NCI-H748 treated with DMSO at 0.1 percent for 48 hours (cell line): ENCODE measurements at places on chromosomes 1 and 21.

GRCh38 chr1:159889821-159890252 lies 10.1 kb downstream of the CFAP45 start:
- DNase-seq, result no peak

DNA sequence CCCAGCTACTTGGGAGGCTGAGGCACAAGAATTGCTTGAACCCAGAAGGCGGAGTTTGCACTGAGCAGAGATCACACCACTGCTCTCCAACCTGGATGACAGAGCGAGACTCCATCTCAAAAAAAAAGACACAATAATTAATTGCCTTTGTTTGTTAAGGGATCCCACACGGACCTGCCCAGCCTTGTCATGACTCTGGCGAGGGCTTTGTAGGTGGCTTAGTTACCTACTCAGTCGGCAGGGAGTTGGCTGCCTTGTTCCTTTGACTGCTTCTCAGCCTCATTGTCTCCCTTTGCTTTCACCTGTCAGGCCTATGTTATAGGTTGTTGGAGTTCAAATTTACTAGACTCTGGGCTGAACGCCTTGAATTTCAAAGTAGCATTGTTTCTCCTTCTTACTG lies 82.0 kb downstream of the UBE4B start:
- no peak for DNase-seq

GRCh38 chr1:9649769-9650168 lies 1.8 kb upstream of the PIK3CD start:
- no peak for DNase-seq

- no peak for DNase-seq
These were observed 170.4 kb downstream of the CLIC6 start for GRCh38 chr21:34838956-34839820.

DNA sequence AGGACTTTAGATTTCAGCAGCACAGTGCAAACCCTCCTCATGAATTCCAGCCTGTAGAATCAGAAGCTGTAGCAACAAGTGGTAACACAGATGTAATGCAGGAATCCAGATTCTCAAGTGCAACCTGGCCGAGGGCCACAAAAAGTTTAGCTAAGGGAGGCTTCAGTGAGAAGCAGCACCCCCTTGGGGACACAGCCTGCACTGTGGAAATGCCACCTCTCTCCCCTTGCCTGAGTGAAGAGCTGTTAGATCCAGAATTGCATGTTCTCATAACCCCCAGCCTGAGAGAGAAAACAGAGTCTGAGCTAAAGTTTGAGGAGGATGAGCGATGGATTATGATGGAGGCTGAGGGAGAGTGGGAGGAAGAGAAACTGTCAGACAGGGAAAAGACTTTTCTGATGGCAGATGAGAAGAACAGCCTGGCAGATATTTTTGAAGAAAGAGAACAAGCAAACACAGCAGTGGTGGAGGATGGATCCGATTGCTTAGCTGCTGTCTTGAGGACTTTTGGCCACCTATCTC lies 80.5 kb upstream of the BMP8A start:
- DNase-seq, result peak; percentile 84

DNA sequence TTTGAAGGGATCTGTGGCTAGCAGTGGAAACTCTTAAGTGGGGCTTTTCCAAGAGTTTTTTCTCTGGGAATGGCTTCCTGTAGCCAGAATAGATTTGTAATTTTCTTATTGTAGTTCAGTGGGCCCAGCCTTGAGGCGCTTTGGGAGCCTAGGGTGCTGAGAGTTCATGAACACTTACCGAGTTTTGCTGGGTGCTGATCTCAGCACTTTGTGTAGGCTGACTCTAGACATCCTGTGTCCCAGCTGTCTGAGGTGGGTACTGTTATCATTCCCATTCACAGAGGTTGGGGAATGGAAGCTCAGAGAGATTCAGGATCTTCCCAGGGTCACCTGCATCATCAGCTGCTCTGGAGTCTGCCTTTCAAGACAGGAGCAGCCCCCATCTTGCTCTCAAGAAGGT lies 7.0 kb downstream of the PPFIA4 start:
- no peak for DNase-seq

DNA sequence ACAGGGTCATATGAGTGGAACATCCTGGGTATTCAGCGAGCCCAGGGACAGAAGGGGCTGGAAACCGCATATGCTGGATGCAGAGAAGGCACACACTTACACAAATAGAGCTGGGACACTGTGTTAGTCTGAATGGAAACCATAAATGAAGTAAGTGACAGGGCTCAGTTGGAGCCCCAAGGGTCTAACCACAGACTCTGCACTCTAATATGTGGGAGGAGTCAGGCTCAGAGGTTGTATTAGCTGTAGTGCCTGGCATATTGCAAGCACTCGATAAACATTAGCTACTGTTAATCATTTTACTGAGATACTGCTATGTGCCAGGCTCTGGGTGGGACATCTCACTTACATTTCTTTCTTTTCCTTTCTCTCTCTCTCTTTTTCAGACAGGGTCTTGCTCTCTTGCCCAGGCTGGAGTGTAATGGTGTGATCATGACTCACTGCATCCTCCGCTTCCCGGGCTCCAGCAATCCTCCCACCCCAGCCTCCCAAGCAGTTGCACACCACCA lies 6.5 kb upstream of the OLIG1 start:
- DNase-seq, result no peak

DNA sequence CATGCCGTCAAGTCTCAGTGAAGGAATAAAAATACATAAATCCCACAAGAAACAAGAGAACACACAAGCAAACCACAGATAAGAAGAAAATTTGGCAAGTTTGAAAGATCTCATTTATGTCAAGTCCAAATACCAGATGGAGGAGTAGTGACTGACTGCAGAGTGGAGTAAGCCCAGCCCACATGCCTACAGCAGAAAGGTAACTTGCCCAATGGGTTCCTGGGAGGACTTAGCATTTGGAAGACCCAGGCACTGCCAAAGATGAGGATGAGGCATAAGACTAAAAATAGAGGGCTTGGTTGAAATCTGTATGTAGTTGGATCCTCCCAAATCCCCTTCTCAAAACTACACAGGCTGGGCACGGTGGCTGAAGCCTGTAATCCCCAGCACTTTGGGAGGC lies 70.8 kb downstream of the ZNF648 start:
- no peak for DNase-seq

DNA sequence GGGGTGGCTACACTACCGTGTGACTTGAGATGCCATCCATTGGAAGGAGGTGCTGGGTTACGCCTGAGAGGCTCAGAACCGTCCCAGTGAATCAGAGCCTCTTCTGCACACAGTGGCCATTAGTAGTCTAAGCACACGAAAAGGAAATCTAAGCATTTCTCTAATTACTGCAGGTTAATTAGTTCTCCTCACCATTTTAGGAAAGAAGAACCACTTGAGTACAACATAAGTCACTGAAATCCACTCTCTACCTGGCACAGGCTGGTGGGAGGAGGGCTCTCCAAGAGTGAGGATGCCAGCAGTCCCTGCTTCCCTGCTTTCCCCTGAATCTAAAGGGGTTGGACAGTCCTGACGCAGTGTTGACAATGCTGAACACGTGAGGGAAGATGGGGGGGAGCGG lies 606.3 kb downstream of the NPHP4 start:
- no peak for DNase-seq

GRCh38 chr1:1361982-1362423 lies 3.6 kb upstream of the MXRA8 start:
- no peak for DNase-seq

- peak; percentile 20 for DNase-seq
These were observed 52.5 kb downstream of the RWDD3 start for GRCh38 chr1:95286479-95286878.

- peak; percentile 32 for DNase-seq
These were observed 746 bp downstream of the AK4 start for GRCh38 chr1:65148548-65149350.

DNA sequence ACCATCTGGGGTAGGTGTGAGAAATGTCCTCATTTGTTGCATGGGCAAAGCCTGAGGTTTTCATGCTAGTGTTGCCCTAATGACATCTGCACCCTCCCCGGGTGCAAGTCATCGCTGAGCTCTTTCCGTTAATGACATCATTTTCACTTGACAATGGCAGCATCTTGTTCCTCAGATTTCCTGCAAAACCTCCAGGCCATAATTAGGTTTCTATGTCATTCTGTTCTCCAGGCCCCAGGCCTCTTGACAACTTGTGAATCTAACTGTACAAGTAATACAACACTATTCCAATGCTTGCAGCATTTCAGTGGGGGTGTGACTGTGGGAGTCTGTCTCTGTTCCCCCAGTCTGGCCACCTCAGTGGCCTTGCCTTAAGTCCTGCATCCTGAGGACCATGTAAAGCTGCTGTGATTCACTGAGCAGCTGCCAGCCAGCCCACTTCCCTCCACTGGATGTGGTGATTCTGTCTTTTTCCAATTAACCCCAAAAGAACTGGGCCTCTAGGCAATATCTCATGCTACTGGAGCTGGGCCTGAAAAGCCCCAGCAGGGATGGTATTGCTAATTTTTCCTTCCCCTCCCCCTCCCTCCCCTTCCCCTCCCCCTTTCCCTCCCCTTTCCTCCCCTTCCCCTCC lies 22.8 kb downstream of the RAB7B start:
- DNase-seq, result no peak

DNA sequence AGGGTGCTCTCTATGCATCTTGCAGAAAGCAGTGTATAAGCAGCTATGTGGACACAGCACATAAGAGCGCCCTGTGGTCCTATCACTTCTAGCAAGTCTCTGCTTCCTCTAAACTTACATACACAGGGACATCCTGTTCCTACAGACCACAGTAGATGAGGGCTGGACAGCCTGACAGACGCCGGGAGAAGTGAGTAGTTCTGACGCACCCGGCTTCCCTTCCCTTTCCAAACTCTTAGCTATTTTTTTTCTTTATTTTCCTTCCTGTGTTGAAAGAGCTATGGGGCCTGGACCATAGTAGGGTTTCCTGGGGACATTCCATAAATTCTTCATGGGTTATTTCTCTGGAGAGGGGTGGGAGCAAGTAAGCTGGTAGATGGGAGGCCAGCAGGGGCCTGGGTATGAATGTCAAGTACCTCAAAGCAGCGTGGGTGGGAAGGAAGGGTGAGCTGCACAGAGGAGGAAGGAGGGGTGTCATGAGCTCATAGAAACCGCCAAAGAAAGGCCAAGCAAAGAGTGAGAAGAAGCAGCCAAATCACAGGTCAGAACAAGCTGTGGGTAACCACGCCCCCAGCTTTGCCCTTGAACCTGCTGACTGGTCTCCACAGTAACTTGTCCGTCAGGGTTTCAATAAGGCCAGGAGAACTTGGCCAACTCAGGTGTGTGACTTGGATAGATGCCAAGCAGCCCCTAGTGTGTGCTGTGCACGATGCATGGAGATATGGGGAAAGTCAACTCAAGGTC lies 36.6 kb downstream of the PLXNA2 start:
- peak; percentile 29 for DNase-seq

DNA sequence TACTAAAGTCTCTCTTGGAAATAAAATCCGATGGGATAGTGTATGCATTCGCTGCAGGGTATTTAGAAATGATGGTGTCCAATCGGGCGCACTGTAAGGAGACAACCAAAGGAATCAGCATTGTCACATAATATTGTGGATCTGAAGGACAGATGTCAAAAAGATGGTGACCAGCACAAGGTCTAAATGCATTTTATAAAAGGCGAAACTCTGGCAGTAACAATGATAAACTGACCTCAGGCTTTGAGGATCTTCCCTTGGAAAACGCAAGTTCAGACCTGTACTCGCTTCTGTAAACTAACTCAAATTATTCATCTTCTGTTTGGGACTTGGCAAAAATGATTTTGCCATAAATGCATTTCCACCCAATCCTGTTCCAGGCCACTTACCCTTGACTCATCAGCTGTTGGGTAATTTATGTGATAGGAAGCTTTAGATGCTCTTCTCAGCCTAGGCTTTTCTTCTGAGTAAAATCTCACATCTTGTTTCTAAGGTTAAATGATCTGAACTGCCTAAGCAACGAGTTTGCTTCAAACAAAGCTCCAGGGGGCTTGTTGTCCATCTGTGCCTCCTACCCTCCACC lies 33.8 kb downstream of the STPG1 start:
- no peak for DNase-seq

DNA sequence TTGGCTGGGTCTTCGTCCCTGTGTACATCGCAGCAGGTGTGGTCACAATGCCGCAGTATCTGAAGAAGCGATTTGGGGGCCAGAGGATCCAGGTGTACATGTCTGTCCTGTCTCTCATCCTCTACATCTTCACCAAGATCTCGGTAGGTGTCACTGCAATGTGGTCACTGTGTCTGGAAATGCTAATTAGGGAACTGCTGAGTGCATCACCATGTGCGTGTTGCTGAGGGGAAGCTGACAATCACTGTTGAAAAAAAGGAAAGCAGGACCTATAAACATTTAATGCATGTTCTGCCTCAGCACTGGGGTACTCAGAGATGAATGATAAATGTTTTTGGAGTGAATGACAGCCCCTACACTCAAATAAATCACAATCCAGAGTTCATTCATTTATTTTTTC lies 6.8 kb downstream of the SLC5A9 start:
- no peak for DNase-seq

DNA sequence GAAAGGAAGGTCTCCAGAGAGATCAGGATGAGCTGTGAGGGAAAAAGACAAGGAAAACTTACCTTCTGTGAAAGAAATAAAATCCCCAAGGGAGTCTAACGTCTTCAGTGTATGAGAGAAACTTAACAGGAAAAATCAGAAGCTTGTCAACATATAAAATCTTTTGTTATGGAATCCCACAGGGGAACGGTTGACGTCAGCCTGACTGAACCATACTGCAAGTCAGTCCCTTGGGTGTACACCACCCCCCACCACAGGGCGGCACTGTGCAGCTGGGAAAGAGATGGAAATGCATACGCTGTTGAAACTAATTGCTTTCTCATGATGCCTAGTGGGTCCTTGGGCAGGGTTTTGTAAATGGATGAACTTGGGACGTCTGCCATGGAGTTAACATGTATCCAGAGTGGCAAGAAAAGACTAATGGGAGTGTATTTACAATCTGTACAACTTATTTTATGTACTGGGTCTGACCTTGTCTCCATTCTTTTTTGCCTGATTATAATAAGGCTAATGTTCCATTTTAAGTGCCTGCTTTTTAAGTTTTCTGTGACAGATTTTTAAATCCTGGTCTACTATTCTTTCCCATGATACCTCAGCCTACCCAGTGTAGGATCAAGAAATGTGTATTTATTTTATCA lies 22.7 kb downstream of the UTP25 start:
- DNase-seq, result peak; percentile 1

DNA sequence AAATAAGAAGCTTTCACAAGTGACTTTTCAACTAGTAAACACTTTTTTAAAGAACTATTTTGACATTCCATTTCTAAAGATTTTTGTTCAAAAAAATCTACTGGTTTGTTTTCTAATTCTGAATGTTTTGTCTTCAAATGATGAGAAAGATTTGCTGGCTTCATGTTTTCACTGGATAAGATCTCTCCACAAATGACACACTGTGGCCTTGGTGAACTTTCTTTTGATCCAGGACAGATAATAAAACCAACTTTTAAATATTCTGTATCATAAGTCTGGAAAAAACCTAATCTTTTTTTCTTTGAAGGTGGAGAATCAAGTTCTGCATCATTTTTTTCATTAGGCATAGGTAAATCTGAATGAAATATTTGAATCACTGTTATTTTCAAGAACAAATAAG lies 3.4 kb upstream of the TMEM35B start:
- DNase-seq, result no peak

DNA sequence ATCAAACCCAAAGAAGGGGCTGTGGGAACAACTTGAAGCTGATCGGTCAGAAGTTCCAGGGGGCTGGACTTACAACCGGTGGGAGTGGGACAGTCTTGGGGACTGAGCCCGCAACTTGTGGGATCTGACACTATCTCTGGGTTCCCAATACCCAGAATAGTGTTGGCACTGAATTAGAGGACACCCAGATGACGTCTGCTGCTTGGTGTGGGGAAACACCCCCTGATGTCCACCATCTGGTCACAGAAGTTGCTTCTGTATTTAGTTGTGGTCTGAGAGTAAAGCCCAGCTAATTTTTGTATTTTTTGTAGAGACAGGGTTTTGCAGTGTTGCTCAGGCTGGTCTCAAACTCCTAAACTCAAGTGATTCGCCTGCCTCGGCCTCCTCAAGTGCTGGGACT lies 28.8 kb downstream of the SERBP1 start:
- no peak for DNase-seq
